Activated CD8-positive, alpha-beta memory T cell treated with anti-CD3 and anti-CD28 coated beads, Interleukin-2, amount 10 ng/mL, durations not matched to agents 7 days and 5 days (primary cell): ENCODE measurements at places on chromosomes 11 and 22. TPM values are rescaled to one million over a fixed set of nuclear protein-coding genes. Genes with fewer than 3 reads are reported as not detected.

GRCh38 chr11:133163463-133164419 is 368.6 kb downstream of the OPCML start:
- no peak overlapping the region for H3K27ac ChIP-seq
- no peak overlapping the region for H3K4me3 ChIP-seq
- no peaks in the 10 kb centered on the region for H3K4me1 ChIP-seq
- H3K36me3 ChIP-seq: no peaks in the 10 kb centered on the region
- no peaks in the 10 kb centered on the region for H3K27me3 ChIP-seq

The ADAMTS15 gene
- total RNA-seq: not detected

The BACE1-AS gene
- 4.5 TPM for total RNA-seq

DNA sequence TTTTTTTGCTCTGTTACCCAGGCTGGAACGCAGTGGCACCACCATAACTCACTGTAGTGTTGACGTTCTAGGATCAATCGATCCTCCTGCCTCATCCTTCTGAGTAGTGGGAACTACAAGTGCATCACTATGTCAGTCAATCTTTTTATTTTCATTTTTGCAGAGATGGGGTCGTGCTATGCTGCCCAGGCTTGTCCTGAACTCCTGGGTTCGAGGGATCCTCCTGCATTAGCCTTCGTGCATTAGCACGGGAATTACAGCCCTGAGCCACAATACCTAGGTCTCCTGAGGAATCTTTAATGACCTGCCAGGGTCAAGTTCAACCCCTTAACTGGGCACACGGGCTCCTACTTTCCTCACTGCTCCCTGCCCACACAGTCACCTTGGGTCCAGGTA is 4.4 kb downstream of the APOL3 start:
- H3K27me3 ChIP-seq: no peaks in the 10 kb centered on the region
- DNase-seq: no peak
- peak overlapping the region; percentile 93 for H3K27ac ChIP-seq
- peaks cover 78% of the 10 kb centered on the region for H3K36me3 ChIP-seq
- peaks cover 81% of the 10 kb centered on the region for H3K4me1 ChIP-seq
- H3K4me3 ChIP-seq: peak overlapping the region; percentile 98

- no peaks in the 10 kb centered on the region for H3K36me3 ChIP-seq
- H3K27me3 ChIP-seq: peaks cover under 1% of the 10 kb centered on the region
- no peak overlapping the region for H3K4me3 ChIP-seq
- H3K4me1 ChIP-seq: no peaks in the 10 kb centered on the region
- H3K27ac ChIP-seq: no peak overlapping the region
Observed at GRCh38 chr11:115146425-115146824, 357.8 kb downstream of the CADM1 start.

DNA sequence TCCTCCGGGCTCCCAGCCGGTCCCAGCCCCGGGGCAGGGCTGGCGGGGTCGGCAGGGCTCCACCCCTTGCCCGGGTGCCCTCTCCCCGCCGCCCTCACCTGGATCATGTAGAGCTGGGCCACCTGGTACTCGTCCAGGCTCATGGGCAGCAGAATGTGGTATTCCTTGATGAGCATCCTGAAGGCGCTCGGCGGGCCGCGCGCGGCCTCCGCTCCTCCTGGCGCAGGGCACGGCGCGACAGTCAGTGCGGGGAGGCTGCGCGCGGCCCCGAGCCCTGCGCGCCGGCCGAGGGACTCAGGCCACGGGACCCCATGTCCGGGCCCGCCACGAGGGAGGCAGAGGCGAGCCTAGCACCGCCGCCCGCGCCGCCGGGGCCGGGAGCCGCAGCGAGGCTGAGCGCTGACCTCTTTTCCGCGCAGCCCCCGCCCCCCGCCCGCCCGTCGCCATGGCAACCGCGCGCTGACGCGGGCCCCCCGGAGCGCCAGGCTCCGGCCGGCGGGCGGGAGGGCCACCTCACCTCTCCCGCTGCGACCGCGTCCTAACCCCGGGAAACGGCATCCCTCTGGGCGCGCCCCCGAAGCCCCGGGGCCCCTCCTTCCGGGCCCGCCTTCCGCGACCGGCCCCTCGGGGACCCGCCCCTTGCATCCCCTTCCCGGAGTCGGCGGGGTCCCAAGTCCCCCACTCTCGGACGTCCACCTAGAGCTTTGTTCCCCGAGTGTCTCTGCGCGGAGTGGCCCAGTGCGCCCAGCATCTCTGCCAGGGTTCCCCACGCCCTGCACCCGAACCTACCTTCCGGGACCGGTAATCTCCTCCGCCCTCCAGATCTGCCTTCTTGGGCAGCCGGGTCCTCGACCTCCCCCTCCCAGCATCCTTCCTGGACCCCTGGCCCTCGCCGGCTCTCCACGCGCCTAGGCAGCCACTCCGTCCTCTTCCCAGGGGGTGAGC is 886 bp downstream of the PITPNM1 start:
- peaks cover 50% of the 10 kb centered on the region for H3K4me1 ChIP-seq
- peak overlapping the region; percentile 92 for H3K4me3 ChIP-seq
- DNase-seq: peak; percentile 58
- H3K36me3 ChIP-seq: peaks cover 32% of the 10 kb centered on the region
- H3K27ac ChIP-seq: peak overlapping the region; percentile 84

- H3K36me3 ChIP-seq: no peaks in the 10 kb centered on the region
- no peaks in the 10 kb centered on the region for H3K27me3 ChIP-seq
- no peaks in the 10 kb centered on the region for H3K4me1 ChIP-seq
- no peak for DNase-seq
Observed at GRCh38 chr11:35752115-35752514, 89.5 kb downstream of the TRIM44 start.

GRCh38 chr22:49996119-49996517 is 16.4 kb downstream of the IL17REL start:
- peaks cover 5% of the 10 kb centered on the region for H3K4me1 ChIP-seq
- no peak for DNase-seq
- no peaks in the 10 kb centered on the region for H3K36me3 ChIP-seq
- H3K4me3 ChIP-seq: no peak overlapping the region
- H3K27ac ChIP-seq: no peak overlapping the region

DNA sequence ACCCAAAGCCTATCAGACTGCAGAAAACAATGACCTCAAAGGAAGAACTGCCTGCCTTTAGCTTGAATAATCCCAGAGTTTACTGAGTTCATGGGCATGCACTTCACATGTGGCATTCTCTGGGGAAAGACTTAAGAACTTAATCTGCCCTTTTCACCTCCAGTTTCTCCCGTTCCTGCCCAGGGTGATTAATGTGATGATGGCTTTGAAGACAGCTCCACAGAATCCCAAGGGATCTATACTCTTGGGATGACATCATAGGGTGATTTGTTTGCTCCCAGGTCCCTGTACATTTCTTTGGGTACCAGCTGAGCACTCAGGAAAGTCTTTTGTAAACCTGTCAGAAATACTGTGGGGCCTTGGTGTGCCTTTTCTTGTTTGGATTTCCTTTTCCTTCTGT is 14.0 kb downstream of the FJX1 start:
- H3K27ac ChIP-seq: no peak overlapping the region
- no peak for DNase-seq
- H3K4me3 ChIP-seq: no peak overlapping the region
- H3K27me3 ChIP-seq: peaks cover 42% of the 10 kb centered on the region
- H3K4me1 ChIP-seq: no peaks in the 10 kb centered on the region

The PRG3 gene
- not detected for total RNA-seq

DNA sequence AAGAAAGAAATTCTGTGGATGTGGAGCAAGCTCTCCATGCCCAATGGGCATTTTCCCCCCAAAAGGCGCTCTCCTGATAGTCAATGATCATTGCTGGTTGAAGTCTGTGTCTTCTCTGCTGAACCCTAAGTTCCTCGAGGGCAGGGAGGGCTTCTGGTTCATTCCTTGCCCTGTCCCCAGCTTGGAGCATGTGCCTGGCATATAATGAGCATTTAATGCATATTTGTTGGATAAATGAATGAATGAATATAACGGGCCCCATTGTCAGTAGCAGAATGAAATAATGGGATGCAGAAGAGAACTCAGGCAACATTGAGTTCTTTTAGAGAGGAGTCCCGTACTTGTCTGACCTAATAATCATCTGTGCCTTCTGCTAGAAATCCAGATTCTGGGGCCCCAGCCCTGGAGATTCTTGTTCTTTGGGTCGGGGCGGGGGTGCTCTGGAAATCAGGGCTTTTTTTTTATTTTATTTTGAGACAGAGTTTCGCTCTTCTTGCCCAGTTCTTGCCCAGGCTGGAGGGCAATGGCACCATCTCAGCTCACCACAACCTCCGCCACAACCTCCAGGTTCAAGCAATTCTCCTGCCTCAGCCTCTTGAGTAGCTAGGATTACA is 64.4 kb downstream of the CD82 start:
- no peak for DNase-seq
- H3K27ac ChIP-seq: no peak overlapping the region
- H3K4me3 ChIP-seq: no peak overlapping the region
- no peaks in the 10 kb centered on the region for H3K36me3 ChIP-seq

- peaks cover 51% of the 10 kb centered on the region for H3K27me3 ChIP-seq
- no peaks in the 10 kb centered on the region for H3K36me3 ChIP-seq
- DNase-seq: no peak
- no peak overlapping the region for H3K27ac ChIP-seq
- peaks cover 25% of the 10 kb centered on the region for H3K4me1 ChIP-seq
Observed at GRCh38 chr22:39250131-39250530, 5.3 kb upstream of the PDGFB start.

- no peak overlapping the region for H3K4me3 ChIP-seq
- DNase-seq: peak; percentile 66
- H3K27ac ChIP-seq: no peak overlapping the region
- H3K36me3 ChIP-seq: no peaks in the 10 kb centered on the region
Observed at GRCh38 chr22:20013382-20013871, 3.2 kb downstream of the ARVCF start.

- no peaks in the 10 kb centered on the region for H3K4me1 ChIP-seq
- H3K4me3 ChIP-seq: no peak overlapping the region
- H3K27me3 ChIP-seq: no peaks in the 10 kb centered on the region
- H3K27ac ChIP-seq: no peak overlapping the region
- H3K36me3 ChIP-seq: no peaks in the 10 kb centered on the region
Observed at GRCh38 chr11:4164884-4165590, 70.4 kb downstream of the RRM1 start.

- peaks cover 35% of the 10 kb centered on the region for H3K27me3 ChIP-seq
- no peak overlapping the region for H3K4me3 ChIP-seq
- H3K27ac ChIP-seq: no peak overlapping the region
- no peak for DNase-seq
- no peaks in the 10 kb centered on the region for H3K4me1 ChIP-seq
Observed at GRCh38 chr11:111336582-111337256, 38.4 kb downstream of the POU2AF3 start.

The MPEG1 gene
- total RNA-seq: not detected

The IFITM1 gene
- total RNA-seq: 909 TPM
